Activated CD4-positive, alpha-beta T cell treated with anti-CD3 and anti-CD28 coated beads for 36 hours (primary cell): ENCODE measurements at places on chromosomes 11 and 22.
A peak's percentile ranks its signal among the peaks of the same experiment; 100 is the strongest.

- DNase-seq: no peak
Measured at GRCh38 chr11:34149274-34149673, 43.8 kb downstream of the NAT10 start.

GRCh38 chr22:36464715-36465231 is 16.7 kb downstream of the TXN2 start:
- no peak for DNase-seq

DNA sequence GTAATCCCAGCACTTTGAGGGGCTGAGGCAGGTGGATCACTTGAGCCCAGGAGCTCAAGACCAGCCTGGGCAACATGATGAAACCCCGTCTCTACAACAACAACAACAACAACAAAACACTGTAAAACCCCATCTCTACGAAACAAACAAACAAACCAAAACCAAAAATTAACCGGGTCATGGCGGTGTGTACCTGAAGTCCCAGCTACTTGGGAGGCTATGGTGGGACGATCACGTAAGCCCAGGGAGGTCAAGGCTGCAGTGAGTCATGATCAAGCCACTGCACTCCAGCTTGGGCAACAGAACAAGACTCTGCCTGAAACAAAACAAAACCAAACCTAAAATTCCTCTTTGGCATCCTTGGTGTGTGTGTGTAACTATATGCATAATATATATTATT is 7.0 kb upstream of the POLA2 start:
- DNase-seq: no peak

GRCh38 chr11:130518164-130518680 is 69.8 kb downstream of the ADAMTS15 start:
- DNase-seq: no peak

DNA sequence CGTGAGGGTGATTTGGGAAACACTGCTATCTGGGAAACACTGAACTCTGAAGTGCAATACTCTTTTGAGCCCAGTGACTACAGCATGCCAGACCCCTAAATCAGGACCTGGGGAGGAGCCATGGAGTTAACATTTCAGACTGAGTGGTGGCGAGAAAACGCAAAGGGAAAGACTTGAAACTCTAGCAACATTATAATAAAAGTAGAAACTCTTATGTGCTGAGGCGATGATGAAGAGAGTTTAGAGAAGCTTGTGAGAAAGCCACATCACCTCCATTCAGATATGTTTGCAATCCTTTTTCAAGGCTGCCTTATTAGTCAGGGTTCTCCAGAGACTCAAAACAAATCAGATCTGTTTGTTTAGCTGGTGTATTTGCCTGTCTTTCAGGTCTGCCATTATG is 1.9 kb downstream of the FEN1 start:
- no peak for DNase-seq

- DNase-seq: no peak
Measured at GRCh38 chr11:64690235-64690634, 32.8 kb downstream of the NRXN2 start.

- no peak for DNase-seq
Measured at GRCh38 chr11:119012629-119013170, 5.4 kb downstream of the RPS25 start.

DNA sequence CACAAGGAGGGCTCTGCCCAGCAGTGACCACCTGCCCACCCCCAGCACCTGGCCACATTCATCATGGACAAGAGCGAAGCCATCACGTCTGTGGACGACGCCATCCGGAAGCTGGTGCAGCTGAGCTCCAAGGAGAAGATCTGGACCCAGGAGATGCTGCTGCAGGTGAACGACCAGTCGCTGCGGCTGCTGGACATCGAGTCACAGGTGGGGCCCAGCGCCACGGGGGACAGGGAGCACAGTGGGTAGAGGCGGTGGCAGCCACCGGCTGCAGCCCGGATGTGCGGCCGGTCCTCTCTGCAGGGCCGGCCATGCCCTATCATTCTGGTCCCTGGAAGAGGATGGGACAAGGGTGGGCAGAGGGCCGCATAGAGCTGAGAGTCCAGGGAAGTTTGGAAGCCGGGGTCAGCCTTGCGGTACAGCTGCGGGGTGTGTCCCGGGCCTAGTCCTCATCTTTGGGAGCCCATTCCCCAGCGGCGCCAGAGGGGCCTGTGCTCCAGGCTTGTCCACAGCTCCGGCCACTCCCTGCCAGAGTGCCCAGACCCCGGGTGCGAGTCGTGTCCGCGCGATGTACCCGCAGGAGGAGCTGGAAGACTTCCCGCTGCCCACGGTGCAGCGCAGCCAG is 14.1 kb downstream of the EPS8L2 start:
- DNase-seq: no peak

DNA sequence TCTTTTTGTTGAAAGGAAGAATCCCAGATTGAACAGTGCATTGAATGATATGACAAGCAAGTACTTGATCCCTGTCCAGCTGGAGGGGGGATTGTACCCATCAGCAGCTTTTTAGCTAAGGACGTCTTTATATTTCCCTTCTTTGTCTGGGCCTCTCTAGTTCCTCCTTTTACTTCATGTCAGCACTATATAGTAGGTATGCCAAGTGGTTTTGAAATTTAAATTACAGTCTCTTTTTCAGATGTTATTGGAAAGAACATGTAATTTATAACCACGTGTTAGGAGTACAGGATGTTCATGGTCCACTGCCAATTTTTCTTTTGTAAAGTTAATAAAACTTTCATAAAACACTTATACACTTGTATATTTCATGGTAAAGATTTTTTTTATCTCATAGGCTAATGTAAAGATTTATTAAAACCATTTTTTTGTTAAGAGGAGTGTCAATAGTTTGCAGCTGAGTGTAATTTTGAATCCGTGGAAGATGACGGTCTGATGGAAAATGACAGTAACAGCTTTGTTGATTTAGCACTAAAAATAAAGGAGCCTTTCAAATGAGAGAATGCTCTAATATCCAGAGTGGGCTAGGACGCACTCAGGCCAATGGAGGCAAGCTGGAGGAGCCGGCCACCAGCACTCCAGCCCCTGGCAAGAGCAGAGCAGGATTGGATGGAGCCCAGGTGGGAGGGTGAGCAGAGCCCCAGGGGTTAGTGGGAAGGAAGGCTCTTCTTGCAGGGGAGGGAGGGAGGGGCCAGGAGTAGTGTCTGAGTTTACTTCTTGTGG is 488.3 kb downstream of the INSC start:
- DNase-seq: no peak

- no peak for DNase-seq
Measured at GRCh38 chr11:64582885-64583284, 8.1 kb upstream of the SLC22A12 start.

DNA sequence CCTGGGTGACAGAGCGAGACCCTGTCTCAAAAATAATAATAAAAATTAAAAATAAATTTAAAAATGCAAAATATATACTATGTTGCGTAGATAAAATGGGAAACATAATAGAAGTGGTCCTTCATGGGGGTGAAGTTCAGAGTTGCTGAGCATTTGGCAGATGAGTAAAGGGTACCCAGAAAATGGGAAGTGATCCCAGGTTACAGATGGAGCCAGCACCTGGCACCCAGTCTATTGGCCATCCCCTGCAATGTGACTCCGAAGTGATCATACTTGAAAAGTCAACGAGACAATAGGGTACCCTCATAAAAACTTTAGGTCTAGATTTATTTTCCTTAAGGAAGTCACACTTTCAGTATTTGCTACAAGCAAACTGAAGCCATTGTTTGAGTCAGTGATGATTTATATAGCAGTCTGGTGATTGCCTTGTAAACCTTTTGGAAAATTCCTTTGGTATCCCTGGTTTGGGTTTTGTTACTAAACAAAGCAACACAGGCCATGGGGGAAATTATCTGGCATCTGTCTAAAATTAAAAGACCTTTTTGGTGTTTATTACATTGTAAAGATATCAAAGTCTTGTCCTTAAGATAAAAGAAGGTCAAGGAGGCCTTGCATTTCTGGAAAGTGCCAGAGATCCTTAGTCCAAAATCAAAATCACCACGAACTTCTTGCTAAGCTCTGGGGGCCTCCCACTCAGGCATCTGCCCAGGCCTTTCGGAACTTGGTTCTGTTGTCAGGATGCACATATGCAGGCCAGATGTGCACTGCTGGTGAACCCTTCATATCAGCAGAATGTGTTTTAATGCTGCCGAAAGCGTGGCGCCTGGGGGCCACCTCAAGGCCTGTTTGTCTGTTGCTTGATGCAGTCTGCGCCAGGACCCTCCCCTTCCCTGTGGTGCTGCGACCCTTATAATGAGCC is 4.3 kb downstream of the SMARCB1 start:
- no peak for DNase-seq

DNA sequence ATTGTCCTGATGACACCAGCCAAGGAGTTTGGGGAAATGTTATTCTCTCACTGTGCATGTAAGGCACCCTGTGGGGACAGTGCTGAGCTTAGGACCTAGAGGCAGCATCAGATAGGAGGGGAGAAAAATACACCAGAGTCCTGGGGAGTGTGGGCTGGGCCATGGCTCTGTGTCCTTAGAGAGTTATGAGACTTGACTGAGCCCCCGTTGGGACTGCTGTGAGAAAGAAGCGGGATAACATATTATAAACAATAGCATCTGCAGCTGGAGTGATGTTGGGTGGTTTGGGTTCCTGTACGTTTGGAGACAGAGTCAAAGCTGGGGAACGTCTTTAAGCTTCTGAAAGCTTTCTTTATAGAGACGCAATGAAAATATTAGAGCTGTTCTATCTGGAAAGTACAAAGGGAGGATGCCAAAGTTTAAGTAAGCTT is 90.9 kb upstream of the CRTAM start:
- no peak for DNase-seq

- DNase-seq: no peak
Measured at GRCh38 chr22:30903876-30904460, 64.6 kb downstream of the MORC2 start.

DNA sequence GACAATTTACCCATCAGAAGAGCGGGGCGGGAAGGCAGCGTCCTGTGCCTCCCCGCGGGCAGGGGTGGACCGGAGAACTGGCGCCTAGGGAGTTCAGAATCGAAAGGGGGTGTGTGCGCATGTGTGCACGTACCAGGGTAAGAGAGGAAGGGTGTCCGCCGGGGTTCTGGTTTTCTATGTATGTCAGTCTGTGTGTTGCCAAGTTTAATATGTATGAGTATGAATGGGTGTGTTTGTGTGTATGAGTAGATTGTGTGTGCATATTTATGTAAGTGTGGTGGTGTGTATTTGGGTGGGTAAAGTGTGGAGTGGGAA is 2.0 kb downstream of the KCNC1 start:
- DNase-seq: no peak

DNA sequence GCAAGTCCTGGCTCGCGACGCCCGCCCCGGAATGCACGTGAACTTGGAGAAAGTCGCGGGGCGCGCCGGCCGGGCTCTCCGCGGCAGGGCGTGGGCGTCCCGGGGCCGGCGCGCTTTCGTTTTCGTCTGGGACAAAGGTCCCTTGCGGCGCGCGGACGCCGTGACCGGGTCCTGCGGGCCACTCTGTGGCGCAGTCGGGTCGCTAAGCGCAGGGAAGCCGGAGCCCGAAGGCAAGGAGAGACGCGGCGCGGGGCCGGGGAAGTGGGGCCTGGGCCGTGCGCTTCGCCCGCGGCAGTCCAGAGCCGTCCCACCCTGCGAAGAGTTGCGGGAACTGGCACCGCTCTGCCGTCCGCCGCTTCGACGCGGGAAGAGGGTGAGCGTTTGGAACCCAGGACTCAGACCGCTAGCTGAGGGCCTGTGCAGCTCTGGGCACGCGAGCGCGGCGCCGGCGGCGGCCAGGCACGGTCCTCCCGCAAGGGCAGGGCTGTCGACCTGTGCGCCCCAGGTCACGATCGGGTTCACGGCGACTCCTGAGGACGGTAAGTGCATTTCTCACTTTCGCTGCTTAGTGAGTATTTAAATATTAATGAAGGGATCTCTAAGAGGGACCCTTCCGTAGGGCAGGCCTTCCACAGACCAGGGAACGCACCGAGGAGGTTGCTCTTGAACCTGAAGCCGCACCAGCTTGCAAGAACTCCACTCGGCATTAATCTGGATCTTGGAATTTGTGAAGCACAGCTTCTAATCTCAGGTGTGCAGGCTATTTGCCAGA is 78.0 kb upstream of the PPARA start:
- DNase-seq: peak; percentile 75

DNA sequence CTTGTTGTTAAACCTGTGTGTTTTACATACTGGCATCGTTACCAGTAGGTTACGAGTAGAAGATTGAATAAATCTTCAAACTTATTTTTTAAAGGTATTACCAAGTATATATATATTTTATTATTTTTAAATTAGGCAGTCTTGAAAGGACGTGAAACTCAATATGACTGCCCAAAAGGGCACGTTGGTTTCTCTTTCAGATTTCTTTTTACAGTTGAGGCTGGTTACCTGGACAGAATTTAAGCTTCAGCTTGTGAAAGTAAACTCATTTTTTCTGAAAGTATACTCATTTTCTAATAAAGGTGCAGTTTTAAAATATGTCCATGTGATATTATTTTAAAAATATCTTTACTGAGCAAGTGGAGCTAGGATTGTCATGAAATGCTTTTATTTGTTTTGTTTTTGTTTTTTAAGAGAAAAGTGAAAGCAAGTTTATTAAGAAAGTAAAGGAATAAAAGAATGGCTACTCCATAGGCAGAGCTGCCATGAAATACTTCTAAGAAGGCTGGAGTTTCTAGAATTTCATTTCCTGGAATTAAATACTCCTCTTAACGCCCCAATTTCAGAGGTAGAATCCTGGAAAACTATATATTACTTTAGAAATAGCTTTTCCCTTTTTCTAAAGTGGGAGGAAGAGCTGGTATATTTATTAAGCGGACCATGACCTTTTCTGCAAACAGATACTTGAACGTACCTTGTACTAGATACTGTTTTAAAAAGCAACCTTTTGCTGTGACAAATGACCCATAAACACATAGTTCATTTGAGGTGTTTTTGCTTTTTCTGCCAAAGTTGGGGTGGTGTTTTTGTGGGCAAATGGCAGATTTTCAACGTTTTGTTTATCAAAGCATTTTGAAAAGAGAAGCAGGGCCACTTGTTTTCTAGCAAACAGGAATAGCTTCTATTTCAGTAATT is 1.9 kb downstream of the FBXO7 start:
- no peak for DNase-seq

GRCh38 chr22:23210428-23211170 is 30.3 kb downstream of the BCR start:
- no peak for DNase-seq

DNA sequence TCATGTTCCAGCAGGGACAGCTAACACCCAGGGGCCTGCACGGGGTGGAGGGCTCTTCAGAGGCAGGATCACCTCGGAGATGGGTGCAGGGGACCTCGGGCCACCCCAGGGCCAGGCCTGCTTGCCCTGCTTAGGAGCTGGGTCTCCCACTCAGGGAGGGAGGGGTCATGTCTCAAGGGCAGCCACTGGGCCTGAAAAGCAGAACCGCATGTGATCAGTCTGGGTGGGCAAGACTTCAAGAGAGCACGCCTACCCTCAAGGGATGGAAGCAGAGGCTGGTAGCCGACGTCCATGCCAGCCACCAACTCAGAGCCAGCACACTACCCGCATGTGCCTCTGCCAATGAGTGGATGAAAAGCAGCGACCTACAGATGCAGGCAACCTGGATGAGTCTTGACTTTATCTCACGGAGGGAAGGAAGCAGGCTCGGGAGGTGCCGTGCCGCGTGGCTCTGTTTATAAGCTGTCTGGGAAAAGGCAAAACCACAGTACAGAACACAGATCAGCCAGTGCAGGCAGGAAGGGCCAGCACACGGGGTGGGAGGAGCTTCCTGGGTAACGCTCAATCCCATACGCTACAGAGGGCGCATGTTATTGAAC is 16.0 kb downstream of the TBX1 start:
- no peak for DNase-seq

GRCh38 chr11:62999649-63000048 is 14.9 kb upstream of the SLC22A6 start:
- DNase-seq: no peak

GRCh38 chr22:50074056-50074455 is 11.2 kb downstream of the MLC1 start:
- no peak for DNase-seq

GRCh38 chr22:26334232-26334631 is 94.8 kb upstream of the ASPHD2 start:
- DNase-seq: no peak
